ENCODE measurements at places on chromosomes 11 and 22.

GRCh38 chr11:10139656-10140055 lies 154.4 kb downstream of the SBF2 start:
- peak; percentile 86 for DNase-seq

DNA sequence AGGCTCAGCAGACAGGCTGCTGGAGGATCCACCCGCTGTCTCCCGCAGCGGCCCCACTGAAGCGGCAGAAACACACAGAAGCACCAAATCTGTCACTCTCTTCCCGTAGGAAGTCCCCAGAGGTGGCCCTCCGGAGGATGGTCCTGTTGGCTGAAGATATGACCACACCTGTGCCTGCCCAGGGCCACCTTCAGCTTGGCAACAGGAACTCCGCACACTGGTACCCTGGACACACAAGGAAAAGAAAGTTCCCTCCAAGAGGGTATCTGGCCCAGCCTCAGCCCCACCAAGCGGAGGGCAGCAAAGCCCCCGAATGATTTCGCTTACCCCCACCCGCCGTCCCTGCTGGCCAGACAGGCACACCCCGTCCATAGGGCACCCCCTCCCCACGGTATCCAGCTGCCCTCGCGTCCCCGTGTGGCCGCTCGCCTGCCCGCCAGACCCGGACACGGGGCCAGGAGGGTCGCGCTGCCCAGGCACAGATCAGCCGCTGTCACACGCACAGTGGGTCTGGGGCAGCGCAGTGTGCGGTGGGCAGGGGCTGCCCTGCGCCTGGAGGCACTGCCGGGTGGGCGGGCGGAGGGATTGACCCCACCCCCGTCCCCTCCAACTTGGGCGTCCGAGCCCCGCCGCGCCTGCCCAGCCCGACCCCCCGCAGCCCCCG lies 7.0 kb downstream of the RASSF7 start:
- DNase-seq, result no peak

DNA sequence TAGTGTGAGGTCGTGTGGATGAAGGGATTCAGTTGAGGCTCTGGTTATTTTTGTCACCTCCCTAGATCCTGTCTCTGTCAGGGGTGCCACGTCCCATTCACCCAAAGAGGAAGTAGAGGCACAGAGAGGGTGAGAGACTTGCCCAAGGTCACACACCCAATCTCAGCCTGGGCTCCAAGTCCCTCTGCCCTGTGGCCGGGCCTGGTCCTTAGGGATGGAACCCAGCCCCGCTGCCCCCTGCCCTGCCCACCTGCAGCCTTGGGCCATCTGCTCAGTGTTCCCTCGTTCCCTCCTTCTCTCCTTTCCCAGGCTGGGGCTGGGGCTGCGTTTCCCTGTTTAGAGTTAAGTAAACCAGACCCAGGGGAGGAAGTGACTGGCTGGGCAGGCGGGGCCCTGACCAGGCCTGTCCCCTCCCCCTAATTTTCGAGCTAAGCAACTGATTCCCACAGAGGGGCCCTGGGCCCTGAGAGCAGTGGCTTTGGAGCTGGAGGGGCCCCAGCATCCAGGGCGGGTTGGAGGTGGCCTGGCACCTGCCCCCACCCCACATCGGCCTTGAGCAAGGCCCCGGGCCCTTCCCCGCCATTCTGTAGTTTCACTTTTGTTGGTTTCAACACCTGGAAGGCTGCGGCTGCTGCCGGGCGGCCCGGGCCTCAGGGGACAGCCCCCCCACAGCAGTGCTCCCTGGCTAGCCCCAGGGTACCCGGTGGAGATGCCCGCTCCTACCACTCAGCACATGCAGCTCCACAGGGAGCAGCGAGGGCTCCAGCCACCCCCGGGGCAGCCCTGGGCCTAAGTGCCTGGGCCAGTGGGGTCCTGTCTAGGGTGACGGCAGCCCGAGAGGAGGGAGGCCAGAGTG lies 1.5 kb downstream of the TCIRG1 start:
- peak; percentile 59 for DNase-seq

- no peak for DNase-seq
These were observed 19.0 kb downstream of the LINC01488 start for GRCh38 chr11:69500285-69501120.

- DNase-seq, result no peak
These were observed 19.7 kb downstream of the MPPED2 start for GRCh38 chr11:30566482-30566881.

DNA sequence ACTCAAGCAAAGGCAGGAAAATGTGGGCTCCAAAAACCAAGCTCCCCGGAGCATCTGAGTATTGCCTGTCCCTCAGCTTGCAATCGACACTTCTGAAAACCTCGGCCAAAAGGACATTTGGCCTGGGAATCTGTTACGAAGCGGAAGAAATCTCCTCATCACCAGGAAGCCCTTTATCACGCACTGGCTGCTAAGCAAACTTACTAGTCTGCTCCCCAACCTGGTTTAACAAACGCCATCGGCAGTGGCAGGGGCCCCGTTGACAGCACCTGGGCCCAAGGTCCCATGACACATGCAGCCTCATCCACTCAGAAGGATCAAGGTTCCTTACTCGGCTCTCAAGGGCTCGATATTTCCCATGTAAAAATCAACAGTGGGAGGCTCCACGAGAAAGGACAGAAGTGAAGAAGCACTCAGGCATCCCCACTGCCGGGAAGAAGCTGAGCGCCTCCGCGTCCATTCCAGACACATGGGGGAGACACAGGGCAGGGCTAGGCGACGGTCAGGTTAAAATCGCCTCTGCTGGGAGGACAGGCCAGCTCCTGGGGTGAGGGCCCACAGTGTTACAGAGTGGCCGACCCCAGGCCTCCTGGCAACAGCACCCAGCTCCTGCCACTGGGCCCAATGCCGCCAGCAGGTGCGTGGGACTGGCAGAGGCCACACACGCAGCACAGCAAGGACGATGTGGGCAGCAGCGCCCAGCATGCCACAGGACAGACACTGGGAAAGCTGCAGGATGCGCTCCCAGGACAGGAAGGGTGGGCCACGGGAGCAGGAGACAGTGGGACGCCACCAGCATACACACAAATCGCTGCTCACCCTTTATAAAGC lies 27.1 kb downstream of the BRD1 start:
- DNase-seq, result no peak

DNA sequence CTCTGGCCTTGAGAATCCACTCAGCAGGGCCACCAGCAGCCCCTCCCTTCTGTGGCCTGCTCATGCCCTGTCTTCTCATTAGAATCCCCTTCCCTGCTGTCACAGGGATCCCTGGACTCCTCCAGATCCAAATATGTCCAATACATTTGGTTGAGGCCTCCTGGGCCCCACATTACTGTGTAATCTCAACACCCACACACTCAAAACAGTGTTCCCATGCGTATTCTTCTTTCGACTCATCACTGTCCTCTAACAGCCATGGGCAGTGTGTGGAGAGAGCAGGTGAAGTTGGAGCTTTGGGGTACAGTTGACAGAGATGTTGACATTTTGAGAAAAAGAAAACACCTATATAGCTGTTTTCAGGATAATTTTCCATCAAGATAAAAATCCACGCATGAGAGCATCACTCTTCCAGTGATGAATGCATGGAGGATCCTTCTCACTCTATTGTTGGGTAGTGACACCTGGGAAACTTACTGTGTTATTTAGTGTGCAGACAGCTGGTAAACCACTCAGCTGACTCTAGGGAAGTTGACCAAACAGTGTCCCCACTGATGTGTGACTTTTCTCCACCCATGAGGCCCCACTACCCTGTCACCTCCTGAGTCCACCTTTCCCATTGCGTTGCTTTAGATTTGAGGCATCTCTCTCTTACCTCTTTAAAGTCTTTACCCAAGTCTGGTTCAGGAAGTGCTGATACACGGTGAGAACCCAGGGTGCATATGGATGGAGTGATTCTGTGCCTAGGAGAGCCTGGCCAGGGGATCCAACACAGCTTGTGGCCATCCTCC lies 28.7 kb upstream of the VPREB1 start:
- no peak for DNase-seq

- DNase-seq, result no peak
These were observed 377 bp upstream of the NCF4 start for GRCh38 chr22:36860438-36860820.

DNA sequence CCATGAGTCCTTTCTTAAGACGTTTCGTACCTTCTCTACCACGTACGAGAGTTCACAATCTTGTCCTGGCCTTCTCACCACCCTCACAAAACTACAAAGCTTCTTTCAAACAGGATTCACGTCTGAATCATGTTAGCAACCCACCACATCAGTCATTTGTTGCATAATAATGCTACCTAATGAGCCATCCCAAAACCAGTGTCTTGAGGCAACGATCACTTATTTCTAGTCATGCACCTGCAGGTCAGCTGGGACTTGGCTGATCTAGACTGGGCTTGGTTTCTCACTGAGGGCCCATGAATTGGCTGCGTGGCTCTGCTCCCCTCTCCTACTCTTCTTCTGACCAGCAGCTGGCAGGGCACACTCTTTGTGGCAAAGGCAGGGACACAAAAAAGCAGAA lies 28.3 kb downstream of the LARGE1 start:
- no peak for DNase-seq

GRCh38 chr11:12449961-12450715 lies 72.8 kb downstream of the PARVA start:
- peak; percentile 67 for DNase-seq

DNA sequence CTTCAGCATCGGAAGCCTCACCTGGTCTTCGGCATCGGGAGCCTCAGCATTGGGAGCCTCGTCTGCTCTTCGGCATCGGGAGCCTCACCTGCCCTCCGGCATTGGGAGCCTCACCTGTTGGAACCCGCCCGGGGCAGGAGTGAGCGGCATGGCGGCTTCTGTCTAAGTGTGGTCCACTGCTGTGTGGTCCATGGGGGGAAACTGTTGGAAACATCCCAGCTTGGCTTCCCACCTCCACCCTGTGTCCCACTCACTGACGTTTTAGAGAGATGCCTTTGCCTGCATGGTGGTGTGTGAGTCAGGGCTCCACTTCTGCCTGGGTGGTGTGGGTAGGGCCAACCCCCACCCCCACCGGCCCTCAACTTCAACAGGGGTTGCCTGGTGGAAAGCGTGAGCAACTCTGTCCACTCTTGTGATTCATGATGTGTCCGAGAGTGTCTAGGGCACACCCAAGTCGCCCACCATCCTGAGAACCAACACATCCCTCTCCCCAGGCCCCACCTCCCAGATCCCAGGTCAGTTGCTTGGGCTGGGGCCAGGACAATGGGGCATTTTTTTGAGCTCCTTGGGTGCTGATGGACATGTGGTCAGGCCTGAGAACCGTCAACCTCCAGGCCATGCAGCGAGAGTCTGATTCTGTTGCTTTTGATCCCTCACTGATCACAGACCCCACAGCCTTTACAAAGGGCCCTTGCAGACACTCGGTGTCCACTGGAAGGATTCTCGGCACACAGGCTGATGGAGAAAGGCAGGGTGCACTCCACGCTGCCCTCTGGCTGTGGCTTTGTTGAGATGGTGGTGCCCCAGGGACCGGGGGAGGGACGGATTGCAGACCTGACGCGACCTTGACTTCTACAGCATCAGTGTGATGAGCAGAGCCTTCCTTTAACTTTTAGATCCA lies 406.7 kb downstream of the TBC1D22A start:
- DNase-seq, result no peak

GRCh38 chr11:78213526-78214330 lies 25.0 kb downstream of the USP35 start:
- DNase-seq, result no peak

- DNase-seq, result peak; percentile 62
These were observed 146.5 kb upstream of the RAG2 start for GRCh38 chr11:36744375-36745168.

GRCh38 chr11:93213622-93214021 lies 15.8 kb upstream of the SLC36A4 start:
- no peak for DNase-seq

DNA sequence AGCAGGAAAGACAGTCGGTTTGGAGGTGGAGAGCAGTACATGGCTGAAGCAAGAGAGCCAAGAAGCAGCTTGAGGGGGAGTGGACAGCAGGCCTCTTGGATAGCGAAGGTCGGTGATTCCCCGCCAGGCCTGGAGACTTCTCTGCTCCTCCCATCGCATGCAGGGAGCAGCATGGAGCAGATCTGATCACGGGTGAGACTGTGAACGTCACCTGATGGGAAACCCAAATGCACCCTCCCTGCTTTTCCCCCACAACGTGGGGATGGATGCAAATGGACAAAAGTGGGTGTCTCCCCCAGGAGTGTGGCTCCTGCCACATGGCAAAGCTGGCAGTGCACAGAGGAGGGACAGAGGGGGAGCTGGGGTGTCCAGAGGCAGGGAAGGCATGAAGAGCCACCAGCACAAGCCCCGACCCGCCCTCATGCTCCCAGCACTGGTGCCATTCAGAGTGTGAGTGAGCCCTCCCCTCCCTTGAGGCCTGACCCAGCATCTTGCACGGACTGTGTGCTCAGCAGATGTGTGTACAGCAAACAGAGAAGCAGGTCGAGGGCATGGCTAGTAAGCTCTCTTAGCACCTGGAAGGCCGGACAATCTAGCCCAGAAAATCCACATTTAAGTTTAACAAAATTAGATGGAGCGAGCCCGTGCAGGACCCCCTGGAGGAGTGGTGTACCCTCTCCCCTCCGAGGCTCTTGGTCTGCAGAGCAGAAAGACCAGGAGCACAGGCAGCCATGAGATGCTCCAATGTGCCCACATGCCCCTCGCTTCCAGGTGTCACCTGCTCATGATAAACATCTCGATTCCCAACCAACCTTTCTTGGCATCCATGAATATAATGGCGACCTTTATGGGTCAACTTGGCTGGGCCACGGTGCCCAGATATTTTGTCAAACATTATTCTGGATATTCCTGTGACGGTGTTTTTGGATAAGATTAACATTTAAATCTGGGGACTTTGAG lies 661.7 kb downstream of the TBC1D22A start:
- no peak for DNase-seq

GRCh38 chr11:61138935-61139334 lies 22.3 kb downstream of the VPS37C start:
- peak; percentile 60 for DNase-seq

DNA sequence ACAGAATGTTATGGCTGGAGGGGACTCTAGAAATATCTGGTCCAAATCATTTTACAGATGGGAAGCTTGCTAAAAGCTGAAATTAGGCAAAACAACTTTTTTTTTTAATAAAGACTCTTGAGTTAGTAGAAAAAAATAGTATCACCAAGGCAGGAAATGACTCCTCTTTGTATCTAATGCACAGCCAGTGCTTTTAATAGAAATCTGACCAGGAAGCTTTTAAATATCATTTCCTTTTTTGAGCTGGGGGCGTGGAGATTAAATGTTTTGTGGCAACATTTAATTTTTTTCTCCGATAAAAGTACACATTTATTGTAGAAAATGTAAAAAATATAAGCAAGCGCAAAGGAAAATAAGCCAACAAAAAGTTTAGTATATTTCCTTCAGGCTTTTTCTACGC lies 22.5 kb downstream of the TRAF6 start:
- no peak for DNase-seq

- no peak for DNase-seq
These were observed 41.2 kb downstream of the RTL6 start for GRCh38 chr22:44456661-44457412.

DNA sequence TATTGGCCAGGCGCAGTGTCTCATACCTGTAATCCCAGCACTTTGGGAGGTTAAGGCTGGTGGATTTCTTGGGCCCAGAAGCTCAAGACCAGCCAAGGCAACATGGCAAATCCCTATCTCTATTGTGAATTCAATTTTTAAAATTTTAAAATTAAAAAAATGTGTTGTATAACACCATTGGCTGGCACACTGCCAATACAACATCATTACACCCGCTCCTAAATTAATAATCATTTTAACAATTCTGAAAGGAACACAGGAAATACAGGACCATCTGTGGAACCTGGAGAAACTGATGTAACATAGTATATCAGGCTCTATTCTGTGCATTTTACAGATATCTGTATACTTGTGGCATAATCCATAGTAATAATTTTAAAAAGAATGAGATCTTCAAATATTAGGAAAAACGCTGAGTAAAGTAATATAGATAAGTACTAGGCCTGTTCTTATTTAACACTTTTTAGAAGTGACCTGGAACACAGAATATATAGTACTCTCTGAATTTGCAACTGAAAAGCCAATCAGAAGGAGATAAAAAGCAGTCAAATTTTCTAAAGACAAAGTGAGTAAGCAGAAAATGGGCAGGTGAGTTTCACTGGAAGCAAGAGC lies 124.3 kb downstream of the APOL5 start:
- DNase-seq, result no peak
